ENCODE measurements at places on chromosomes 7 and 10. TPM values are rescaled to one million over a fixed set of nuclear protein-coding genes. Genes with fewer than 3 reads are reported as not detected.

- no peak for DNase-seq
Observed at GRCh38 chr7:116018731-116019130, 11.8 kb downstream of the TFEC start.

DNA sequence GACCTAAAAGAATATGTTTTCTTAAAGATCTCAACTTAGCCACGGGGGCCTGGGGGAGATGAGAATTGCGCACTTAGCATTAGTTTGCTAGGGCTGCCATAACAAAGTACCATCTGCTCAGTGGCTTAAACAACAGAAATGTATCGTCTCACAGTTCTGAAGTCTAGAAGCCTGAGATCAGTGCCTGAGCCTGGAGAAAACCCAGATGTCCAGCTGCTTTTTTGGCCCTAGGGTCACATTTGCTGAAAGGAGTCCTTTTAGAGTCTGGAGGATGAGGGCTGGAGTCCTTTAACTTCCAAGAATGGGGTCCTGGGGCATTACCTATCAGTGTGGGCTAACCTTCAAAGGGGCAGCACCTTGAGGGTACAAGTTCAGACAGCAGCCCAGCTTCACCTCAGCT is 48.2 kb downstream of the SMURF1 start:
- DNase-seq = no peak

DNA sequence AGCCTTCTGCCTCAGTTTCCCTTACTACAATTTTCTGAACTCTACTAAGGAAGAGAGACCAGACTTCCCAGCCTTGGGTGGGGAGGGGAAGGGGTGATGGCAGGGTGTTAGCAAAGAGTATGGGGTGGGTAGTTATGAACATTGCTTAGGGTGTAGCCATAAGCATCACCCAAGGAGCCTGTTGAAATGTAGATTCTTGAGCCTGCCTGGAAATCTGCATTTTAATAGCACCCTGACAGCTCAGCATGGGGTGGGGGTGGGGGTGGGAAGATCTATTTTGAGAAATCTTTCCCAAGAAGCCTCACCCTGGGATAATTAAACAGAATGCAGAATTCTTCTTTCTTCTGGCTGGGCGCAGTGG is 164.8 kb downstream of the NRF1 start:
- DNase-seq = no peak

- no peak for DNase-seq
Observed at GRCh38 chr10:90738885-90739284, 119.0 kb downstream of the HTR7 start.

ENTPD7 gene
- 4.3 TPM for total RNA-seq

GNAT3 gene
- total RNA-seq = not detected
